Kasumi-1 (cell line): ENCODE measurements at places on chromosomes 7 and 10.

- no peak for DNase-seq
These were observed 43.7 kb downstream of the FGFBP3 start for GRCh38 chr10:91865562-91866081.

DNA sequence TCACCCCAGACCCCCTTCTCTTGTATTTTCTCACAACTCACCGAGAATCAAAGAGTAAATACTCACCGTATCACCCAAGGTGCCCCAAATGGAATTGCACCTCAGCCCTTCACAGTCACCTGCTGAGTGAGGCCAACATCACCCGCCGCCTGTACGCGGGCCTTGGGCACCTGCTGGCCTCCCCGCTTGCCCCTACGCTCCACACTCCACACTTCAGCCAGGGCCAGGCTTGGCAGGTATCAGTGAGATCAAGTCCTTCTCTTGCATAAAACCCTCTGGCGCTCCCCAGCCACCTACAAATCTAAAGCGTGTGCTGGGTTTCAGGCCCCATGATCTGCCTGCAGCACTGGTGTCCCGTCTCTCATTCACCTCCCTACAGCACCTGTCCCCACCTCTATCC is 300.6 kb downstream of the GFRA1 start:
- no peak for DNase-seq

DNA sequence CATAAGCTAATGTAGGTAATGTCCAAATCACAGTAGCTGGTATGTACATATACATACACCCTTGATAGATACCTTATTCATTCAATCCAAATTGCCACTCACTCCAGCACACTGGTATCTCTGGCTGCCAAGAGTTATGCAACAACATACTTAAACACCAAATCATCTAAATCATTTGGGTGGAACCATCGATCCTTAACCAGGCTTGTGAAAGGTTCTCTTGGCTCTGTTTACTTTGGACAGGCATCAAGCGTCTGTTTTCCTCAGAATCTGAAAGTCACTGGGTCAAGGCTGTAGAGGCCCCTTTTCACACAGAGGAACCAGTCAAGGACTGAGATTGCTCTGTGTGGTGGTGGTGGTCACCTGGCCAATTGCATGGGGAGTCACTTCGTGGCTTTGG is 24.6 kb downstream of the JAZF1 start:
- DNase-seq: no peak

DNA sequence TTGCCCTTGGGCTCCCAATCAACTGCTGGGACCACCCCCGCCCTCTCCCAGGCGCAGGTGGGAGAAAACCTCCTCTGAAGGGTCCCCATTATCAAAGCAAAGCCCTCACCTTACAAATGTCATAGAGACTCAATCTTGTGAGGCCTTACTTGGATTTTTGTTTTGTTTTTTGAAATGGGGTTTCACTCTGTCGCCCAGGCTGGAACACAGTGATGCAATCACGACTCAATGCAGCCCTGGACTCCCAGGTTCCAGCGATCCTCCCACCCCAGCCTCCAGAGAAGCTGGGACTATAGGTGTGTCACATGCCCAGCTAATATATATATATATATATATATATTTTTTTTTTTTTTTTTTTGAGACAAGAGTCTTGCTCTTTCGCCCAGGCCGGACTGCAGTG is 57.5 kb upstream of the WIPI2 start:
- no peak for DNase-seq

- DNase-seq: no peak
These were observed 304.5 kb downstream of the CCSER2 start for GRCh38 chr10:84632866-84633265.

DNA sequence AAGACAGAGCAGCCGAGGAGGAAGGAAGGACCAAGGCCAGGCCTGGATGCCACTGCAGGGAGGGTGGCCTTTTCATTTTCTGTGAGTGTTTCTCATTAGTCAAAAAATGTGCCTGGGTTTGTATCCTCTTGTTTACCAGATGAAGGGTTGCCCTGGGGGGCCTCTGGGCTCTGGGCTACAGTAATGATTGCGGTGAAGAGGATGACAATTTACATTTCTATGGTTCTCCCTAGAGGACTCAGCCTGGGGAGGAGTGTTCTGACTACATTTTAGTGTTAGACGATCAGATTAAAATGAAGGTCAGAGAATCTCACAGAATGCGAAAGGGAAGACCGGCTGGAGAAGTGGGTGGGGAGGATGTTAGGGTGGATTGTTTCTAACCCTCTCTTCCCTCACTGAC is 108.0 kb upstream of the KMT2C start:
- DNase-seq: no peak

DNA sequence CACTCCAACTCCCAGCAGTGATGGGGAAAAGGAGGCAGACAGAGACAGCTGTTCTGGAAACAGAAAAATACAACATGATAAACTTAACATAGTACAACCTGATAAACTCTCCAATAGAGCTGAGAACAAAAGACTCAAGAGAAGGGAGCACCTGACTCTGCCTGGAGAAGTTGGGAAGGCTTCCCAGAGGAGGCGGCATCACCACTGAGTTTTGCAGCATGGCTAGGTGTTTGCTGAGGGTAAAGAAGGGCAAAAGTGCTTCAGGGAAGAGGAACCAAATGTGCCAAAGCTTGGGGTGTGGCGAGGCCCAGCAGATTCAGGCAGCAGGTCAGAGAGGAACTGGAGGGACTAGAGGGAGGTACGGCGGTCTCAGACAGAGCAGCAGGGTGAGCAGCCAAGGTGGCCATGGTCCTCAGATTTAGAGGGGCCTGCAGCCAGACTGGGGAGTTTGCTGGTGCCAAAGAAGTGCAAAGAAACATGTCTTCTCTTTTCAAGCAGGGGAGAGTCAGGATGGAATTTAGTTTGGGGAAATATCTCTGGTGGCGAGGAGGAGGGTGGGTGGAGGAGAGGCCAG is 119.9 kb upstream of the BTBD16 start:
- no peak for DNase-seq

DNA sequence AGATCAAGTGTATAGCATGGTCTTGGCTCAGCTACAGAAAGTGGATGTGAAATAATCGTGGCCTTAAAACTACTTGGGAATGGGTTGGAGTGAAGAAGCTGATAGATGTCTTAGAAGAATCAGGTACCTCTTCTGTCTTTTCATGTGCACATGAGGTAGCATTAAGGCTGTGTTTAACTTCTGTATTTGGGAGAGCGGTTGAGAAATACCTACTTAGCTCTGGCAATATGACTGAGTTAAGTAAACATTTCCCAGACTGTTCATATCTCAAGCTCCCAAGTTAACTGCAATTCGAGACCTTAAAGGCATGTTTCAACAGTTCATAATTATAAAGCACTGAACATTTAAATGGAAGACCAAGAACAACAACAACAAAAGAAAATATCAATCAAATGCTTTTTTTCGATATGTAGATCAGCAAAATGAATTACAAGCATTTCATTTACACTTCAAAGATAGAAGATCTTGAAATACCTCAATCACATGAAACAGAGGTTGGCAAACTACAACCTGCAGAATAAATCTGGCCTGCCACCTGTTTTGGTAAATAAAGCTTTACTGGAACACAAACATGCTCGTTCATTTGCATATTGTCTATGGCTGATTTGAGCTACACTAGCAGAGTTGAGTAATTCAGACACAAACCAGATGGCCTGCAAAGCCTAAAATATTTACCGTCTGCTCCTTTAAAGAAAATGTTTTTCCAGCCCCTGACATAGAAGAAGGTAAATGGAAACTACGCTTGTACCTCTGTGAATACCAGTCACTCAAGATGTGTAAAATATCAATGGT is 337.1 kb upstream of the GLI3 start:
- DNase-seq: no peak

DNA sequence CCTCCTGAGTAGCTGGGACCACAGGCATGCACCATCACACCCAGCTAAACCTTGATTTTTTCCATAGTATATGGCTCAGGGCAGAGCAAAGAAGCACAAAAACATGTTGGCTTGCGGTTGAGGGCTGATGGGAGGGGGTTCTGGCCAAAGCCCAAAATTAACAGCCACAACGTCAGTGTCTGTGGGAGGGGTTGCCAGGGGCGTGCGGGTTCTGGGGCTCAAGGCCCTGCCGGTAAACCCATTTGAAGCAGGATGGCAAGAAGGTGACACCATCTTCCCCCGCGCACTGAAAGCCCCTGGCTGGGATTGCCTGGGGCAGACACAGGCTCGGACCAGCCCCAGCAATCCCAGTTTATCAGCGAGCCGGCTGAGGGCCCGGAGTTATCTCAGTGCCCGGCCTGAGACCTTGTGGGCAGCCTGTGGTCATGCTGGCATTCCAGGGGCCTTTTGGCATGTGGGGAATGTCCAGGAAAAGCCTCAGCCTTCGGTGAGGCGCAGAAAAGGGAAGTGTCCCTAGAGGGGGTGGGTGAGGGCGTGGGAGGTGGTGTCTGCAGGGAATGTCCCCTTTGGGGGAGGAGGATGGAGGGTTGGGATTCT is 167.7 kb upstream of the TNRC18 start:
- DNase-seq: no peak

DNA sequence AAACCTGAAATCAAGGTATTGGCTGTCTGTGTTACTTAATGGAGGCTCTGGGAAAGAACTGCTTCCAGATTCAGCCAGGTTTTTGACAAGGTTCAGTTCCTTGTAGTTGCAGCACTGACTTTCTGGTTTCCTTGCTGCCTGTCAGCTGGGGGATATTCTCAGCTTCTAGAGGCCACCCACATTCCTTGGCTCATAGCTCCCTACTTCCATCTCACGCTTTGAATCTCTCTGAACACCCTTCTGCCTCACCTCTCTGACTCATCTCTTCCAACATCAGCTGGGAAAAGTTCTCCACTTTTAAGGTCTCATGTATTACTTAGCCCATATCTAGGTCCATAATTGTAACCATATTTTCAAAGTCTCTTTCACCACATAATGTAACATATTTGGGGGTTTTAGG is 22.9 kb upstream of the GPR22 start:
- no peak for DNase-seq

GRCh38 chr10:86962136-86962980 is 4.0 kb downstream of the SNCG start:
- no peak for DNase-seq

- DNase-seq: no peak
These were observed 83.2 kb downstream of the SLC16A9 start for GRCh38 chr10:59626523-59626869.

DNA sequence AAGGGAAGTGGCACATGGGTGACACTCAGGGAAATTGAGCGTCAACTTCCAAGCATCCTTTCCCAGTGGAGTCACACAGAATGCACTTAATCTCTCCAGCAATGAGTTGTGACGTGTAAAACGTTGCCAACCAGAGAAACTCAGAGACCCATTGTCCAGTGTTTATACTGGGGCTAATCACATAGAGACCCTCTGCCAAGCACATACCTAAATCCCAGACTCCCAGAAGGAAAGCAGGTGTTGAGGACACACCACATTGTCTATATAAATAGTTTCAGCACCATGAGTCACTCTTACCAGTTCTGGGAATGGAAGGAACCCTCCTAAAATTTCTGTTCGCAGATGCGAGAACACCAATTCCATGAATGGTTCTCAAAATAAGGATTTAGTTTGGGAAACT is 76.4 kb upstream of the BET1 start:
- no peak for DNase-seq

DNA sequence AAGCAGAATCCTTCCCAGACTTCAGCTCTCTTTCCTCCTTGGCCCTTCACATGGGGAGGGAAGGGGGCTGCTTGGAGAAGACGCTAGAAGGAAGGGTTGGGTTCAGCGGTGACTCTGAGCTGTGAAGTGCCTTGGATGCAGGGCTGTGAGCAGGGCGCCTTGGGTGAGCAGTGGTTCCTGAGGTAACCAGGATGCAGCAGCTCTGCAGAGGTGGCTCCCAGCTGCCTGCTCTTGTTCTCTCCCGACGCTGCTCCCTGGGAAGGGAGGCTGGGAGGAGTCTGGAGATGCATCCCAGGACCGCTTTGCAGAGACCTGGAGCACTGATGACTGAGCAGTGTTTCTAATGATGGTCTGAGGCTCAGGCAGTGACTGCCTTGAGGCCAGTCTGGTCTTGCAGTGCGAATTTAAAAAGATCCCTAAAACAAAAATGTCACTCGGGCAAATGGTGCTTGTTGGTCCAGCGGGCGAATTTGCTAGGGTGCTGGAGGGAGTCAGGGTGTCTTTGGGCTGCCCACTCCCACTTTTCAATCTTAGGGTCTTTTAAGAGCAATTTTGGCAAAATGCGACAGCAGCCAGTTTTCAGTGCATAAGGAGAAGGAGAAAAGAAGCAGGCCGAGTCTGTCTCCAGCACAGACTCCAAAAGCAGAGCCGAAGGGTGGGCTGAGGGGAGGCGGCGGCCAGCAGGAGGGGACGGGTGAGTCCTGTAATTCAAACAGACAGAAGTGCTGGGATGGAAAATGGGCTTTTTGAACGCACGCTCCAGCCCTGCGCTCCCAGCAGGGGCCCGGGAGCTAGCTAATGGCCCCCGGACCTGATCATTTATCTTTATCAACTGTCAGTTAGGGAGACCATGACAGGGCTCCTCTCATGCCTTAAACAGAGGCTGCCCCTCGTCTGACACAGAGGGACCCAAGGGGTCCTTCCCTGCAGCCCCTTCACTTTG is 191.2 kb upstream of the SHH start:
- DNase-seq: no peak

GRCh38 chr7:131895541-131896164 is 339.2 kb upstream of the PODXL start:
- DNase-seq: no peak

- no peak for DNase-seq
These were observed 265.4 kb downstream of the INHBA start for GRCh38 chr7:41437257-41438196.

DNA sequence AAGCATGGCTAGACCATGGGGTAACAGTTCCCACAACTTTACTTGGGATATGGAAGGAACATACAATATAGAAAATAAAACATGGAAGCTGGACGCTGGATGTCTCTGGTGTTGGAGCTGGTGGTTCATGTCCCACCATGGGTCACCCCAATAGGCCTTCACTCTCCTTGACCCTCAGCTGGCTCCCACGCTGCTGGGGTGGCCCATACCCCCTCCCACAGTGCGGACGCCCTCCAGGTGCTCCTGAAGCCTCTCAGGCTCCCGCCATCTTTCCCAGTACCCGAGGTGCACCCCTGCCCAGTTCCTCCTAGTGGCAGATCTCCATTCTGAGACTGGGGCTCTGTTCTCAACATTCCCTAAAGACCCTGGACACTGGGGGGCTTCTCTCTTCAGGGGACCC is 5.8 kb upstream of the CPA1 start:
- DNase-seq: no peak

DNA sequence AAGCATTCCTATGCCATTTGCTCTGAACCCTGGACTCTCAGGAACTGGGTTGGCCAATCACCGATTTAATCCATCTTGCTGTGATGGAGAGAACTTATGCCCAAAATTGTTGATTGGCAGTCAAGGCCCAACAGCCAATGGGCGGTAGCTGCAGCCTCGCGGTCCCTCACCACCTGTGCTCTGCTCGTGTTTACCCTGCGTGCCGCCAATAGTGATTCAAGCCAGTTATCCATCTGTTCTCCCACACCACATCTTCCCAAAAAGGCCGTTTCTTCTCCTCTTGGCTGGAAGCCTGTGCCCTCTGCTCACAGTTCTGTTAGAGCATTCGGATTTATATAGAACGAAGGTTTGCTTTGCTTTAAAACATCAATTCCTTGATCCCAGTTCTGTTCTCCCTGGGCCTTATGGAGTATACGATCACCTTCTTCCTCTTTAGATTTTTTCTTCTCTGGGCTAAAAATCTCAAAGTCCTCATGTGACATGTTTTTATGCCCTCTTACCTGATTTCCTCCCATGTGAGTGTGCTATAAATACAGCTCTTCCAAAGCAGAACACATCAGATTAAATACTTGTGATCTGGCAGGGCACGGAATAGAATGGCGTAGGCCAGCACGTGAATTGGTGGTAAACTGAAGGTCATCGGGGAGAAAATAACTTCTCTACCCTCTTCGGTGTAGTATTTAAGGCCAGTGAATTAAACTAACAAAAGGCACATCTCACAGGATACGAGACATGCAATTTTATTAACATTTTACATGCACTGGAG is 212.8 kb downstream of the NSUN6 start:
- DNase-seq: no peak

GRCh38 chr7:153188630-153189029 is 429.1 kb downstream of the ACTR3B start:
- DNase-seq: no peak
